ENCODE measurements at places on chromosomes 13 and 19.

GRCh38 chr13:61021838-61022237 is 393.8 kb downstream of the PCDH20 start:
- DNase-seq: no peak

- no peak for DNase-seq
Measured at GRCh38 chr19:22612316-22612715, 21.8 kb upstream of the ZNF492 start.

DNA sequence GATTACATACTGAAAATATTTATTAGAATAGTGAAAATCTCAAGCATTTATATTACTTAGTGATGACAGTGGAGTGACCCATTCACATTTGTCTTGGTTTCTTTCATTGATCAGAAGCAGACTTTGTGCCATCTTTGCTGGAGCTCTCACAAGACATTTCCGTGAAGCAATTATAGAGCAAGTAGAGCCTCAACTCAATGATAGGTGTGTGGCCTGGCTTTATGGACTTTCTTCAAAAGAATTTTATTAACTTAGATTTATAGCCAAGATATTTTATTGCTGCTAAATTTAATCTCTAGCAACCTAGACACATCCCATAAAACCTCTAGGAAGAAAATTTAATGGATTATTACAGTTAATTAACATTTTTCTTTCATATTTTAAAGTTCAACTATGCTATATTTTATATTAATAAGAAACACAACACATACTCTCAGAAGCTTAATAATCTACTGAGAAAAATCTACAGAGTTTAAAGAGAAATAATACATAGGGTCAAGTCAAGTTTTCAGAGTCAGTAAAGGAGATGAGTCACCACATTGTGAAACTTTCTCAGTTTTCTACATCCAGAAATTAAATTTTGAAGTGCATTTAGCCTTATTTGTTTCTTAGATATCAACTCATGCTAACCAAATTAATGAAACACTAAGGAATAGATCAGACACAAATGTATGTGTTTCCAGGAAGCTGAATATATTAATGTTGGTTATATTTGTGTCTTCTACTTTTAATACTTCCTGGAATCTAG is 160.5 kb downstream of the LACC1 start:
- no peak for DNase-seq

- DNase-seq: peak; percentile 96
Measured at GRCh38 chr19:10332965-10333757, at the start of gene RAVER1. Gene RAVER1, minus strand, starts transcription at chr19:10333529. Its CDS starts 22 bp downstream, at chr19:10333507.
